ENCODE measurements at places on chromosomes 2 and 18.

- no peak for DNase-seq
Measured at GRCh38 chr2:232139171-232139594, 177.7 kb downstream of the DIS3L2 start.

DNA sequence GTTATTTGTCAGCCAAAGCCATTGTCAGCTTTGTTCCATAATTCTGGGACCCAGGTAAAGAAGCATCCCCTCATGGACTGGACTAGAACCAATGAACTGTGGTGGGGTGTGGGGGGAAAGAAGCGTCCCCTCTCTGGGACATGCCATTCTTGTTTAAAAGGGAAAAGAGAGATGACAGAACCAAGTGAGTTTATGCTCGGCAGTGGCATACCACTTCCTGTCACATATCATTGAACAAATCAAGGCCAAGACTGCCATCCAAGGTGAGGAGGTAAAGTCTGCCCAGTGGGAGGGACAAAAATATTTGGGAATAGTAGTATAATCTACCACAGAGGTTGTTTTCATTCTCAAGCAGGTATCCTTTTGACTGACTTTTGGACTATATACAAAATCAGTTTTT, 4.7 kb upstream of the GLS start:
- no peak for DNase-seq

DNA sequence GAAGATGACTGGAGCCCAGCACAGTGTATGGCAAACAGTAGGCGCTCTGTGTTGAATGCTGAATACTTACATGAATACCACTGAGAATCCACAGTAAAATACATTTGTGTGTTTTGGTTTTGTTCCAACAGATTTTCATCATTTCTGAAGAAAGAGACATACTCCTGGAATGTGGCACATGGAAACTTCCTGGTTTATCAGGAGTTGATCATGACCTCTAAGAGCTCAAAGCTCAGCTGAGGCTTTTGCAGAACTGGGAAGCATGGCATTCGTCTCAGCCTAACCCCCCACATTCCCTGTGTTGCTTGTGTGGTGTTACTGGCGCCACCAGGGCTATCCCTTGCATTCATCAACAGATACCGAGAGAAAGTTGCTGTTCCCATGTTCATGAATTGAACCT, 316.9 kb upstream of the REV1 start:
- no peak for DNase-seq

- DNase-seq: no peak
Measured at GRCh38 chr2:20803226-20803682, 19.6 kb downstream of the LDAH start.

DNA sequence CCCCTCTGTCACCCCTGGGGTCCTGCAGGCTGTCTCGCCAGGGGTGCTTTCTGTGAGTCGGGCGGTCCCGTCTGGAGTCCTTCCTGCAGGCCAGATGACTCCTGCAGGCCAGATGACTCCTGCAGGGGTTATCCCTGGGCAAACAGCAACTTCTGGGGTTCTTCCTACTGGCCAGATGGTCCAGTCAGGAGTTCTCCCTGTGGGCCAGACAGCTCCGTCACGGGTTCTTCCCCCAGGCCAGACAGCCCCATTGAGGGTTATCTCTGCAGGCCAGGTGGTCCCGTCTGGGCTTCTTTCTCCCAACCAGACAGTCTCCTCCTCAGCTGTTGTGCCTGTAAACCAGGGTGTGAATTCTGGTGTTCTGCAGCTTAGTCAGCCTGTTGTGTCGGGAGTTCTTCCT, 27.6 kb downstream of the ADNP2 start:
- no peak for DNase-seq

GRCh38 chr2:29596584-29596983, 324.8 kb downstream of the ALK start:
- no peak for DNase-seq

DNA sequence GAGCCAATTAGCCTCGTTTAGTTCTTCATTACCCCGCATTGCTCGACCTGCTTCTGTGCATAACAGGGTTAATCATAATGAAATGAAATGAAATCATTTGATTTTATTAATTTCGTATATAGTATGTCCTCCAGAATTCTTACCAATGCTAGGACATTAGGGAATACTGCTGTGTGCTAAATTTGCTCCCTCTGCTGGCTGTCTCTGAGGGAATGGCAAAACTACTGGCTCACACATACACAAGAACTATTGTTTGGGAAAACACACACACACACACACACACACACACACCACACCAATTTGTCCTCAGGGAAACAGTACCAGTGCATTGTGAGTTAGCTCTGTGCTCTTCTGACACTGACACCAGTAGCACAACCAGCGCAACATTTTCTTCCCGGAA, 273.3 kb upstream of the TCF4 start:
- no peak for DNase-seq

DNA sequence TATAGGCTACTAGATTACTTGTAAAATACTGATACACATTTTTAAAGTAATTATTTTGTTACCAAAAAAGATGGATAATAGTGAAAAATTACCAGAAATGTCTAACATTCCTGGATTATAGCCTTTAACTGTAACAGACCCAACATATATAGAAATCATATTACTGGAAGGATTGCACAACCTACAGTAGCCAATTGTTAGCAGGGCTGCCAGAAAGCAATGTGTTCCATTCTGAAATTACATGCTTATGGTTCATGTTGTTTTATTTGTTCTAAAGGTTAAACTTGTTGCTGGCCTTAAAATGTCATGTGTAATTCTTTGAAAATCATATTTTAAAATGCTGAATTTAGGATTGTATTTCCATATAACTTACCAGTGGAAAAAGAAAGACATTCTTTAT, 793.6 kb upstream of the ACVR2A start:
- no peak for DNase-seq

DNA sequence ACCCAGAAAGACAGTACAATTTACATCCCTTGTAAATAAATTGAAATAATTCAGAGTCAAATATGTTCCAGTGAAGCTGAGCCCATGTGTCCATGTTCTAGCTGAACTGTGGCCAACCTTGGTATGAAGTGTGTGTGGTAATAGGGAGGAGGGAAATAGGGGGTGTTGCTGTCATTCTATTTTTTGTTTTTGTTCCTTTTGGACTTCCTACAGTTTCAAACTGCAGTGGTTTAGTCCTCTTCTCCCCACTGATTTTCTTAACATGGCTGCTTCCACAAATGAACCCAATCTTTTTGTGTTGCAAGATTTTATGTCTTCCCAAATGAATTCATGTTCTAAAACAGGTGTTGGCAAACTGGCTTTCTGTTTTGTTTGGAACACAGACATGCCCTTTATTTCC, 156.9 kb downstream of the CCBE1 start:
- no peak for DNase-seq

DNA sequence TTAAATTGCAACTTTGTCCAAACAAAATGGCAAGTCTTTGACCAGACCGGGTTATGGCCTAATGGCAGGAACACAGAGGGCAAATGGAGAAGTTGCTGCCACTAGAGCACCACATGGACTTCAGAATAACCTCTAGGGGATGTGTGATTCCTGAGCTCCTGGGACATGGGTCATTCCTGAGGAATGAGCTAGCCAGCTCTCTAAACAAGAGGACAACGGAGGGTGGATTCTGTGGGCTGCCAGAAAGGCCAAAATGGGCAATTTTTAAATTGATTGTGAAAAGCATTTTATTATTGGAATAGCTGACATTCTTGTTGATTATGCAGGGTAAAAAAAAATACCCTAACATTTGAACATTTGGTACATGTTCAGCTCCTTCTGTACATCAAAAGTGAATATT, 109.8 kb upstream of the FZD5 start:
- no peak for DNase-seq
